Activated CD4-positive, alpha-beta T cell treated with anti-CD3 and anti-CD28 coated beads for 1 hour (primary cell): ENCODE measurements at places on chromosomes 16 and 17.

DNA sequence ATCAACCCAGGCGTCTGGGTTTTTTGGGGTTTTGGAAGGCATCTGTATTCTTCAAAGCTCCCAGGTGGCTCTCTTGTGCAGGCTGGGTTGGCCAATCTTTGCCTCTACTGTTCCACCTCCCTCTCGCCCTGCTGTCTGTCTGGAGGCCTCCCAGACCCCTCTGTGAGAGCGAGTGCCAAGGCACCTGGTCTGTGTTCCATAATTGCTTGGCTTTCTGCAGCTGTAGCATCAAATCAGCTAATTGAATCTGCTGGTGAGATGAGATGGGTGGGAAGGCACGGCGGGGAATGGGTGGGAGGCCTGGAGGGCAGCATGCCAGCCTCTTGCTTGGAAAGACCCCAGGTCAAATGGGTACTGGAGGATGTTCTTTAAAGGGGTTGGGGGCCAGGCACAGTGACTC is 52.5 kb upstream of the CLEC19A start:
- DNase-seq, result no peak

- DNase-seq, result peak; percentile 50
Observed at GRCh38 chr17:43021741-43022512, at the start of gene VAT1. Gene VAT1, minus strand, starts transcription at chr17:43022385. Its CDS starts 63 bp downstream, at chr17:43022322.

DNA sequence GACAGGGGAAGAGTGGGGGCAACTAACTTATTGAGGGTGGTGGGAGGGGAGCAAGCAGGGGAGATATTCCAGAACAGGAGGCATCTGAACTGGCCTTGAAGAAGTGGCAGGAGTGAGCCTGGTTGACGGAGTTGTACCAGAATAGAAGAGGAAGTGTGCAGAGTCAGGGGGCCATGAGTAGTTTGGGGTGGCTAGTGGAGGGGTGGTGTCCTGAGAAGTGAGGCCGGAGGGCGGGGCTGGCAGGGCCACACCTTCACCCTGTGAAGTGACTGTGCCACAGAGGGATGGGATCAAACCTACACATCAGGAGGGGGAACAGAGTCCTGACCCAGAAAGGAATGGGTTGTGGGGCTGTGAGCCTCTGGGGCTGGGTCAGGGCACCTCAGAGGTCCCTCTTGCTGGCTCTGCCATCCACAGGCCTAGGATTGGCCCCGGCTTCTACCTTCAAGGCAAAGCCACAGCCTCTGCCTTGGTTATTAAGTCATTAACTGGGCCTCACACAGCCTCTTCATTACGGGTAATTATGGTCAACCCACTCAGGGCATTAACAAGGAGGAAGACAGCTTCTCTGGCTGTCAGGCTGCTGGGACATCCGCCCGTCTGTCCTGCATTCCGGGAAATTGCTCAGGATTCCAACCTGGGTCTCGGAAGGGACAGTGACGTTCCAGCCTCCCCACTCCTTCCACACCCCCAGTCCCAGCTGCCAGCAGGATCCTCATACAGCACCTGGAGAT is 12.7 kb downstream of the SPNS2 start:
- no peak for DNase-seq

GRCh38 chr16:12590409-12590808 is 213.3 kb downstream of the CPPED1 start:
- no peak for DNase-seq

DNA sequence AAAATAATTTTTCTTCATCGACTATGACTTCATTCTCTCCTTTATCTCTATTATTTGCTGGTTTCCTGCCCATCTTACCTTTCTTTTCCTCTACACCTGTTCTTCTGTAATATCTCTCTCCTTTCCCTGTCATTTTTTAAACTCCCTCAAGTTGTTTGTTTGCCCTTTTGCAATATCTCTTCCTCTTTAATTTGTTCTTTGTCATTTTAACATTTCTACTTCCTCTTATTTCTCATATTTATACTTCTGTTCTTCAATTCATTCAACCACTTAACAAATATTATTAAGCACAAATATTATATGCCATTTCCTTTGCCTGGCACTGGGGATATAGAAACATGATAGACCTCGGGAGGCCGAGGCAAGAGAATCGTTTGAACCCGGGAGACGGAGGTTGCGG is 22.6 kb downstream of the MAP3K3 start:
- DNase-seq, result no peak

- DNase-seq, result no peak
Observed at GRCh38 chr17:42759982-42760651, 910 bp upstream of the RAMP2 start.

DNA sequence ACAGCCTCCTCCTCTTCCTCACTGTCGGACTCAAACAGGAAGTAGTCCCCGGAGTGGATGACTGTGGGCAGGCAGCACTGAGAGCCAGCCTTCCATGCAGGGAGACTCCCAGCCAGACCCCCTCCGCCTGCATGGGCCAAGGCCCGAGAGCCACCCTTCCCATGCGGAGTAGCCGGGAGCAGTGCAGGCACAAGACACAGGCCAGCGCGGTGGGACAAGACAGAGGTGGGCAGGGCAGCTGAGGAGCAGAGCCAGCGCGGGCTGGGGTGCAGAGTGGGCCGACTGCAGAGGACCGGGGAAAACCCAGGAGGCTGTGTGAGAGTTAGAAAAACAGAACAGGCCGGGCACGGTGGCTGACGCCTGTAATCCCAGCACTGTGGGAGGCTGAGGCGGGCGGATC is 17.6 kb downstream of the CTU2 start:
- DNase-seq, result no peak

DNA sequence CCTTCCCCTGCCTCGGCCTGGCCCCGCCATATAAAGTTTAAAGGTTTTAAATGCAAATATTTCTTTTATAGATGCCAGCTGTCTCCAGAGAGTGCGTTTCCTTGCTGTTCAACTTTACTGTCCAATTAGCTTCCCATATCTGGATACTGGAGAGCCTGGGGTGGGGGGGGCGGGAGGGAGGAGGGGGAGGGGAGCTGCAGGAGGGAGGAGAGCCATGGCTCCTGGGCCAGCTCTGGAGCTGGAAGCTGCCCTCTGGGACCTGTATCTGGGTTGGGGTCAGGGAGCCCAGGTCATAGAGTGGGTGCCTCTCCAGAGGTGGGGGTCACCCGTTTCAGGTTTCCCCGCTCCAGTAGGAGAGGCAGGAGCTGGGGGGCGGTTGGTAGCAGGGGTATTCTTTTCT is 6.2 kb upstream of the GSE1 start:
- no peak for DNase-seq

DNA sequence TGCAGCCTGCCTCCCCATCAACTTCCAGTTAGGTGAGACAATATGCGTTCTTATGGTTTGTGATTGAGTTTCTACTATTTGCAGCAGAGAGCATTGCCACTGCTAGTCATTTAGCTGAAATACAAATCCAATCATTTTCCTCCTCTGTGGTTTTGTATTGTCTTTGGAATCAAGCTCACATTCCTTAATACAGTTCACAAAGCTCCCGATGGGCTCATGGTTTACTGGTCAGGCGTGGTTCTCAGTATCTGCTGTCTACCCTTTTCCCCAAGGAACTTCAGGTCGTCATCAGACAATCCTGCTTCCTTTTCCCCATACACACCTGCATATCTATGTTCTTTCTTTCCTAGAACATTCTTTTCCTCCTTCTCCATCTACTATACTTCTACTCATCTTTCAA is 69.6 kb upstream of the GAS7 start:
- DNase-seq, result no peak

DNA sequence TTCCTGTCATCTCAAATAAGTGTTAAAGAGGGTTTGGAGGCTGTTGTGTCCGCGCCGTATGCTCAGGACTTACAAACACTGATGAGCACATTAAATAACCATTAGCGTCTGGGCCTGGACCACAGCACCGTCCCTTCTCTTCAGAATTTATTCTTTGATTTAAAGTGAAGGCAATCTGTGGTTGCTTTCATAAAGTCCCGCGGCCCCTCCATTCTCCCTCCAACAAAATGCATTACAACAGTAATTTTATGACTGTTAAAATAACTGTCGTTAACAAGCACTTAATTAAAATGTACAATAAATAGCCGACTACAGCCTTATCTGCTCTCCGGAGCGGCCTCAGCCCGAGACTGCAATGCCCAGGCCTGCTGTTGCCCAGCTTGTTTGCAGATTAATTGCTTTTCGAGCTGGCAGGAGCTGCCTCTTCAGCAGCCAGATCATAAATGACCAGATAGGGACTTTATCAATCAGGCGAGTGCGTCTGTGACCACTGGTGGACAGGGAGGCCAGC is 30.6 kb upstream of the IRX3 start:
- no peak for DNase-seq

DNA sequence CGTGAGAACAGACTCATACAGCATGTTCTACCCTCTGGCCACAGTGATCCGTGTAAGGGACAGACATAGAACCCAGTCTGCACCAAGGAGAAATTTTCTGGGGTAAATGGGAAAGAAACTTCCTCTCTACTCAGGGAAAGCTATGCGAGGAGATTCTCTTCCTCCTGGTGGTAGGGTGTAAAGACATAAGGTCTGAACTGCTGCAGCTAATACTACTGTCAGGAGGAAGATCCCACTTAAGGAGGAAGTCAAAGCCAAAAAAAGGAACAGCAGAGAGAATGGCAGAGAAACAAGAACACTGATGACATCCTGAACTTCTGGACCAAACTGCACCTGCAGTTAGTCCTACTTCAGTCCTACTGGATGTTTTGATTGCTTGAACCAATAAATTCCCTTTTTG is 7.1 kb upstream of the TM4SF5 start:
- DNase-seq, result no peak

DNA sequence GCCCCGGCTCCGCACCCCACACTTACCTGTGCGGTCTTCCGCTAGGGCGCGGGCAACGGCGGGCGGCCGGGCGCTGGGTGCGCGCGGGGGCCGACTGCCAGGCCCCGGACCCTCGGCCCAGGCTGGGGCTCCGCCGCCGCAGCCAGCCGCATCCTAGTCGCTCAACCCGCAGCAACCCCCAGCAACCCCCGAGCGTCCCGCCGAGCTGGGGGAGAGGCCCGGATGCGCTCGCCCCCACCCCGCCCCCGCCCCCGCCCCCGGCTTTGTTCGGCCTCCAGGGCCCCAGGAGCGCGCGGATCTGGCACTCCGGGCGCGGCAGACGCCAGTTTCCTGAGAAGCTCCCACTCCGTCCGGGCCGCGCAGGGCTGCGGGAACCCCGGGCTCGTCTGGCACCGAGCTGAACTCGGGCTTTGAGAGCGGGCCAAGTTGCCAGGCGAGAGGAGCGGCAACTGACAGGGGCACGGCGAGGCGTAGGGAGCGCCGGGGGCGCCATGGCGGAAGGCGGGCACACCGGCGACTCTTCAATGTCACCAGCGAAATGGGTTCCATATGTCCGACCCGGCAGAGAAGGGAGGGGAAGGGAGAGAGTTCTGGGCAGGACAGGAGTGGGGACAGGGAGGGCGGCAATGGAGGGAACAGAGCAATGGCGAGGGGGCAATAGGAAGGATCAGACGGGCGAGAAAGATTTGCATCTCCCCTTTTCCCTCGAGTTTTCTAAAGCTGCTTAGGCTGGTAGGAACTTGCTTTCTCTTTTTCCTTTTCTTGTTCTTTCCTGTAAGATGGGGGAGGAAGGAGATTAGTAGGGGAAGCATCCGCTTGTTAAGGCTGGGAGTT is 13.7 kb downstream of the HOXB4 start:
- DNase-seq, result no peak

- no peak for DNase-seq
Observed at GRCh38 chr16:51116353-51116752, 34.7 kb downstream of the SALL1 start.

GRCh38 chr16:84785843-84786581 is 33.8 kb upstream of the CRISPLD2 start:
- no peak for DNase-seq

- no peak for DNase-seq
Observed at GRCh38 chr17:81656835-81657234, 493 bp upstream of the PDE6G start.

- DNase-seq, result no peak
Observed at GRCh38 chr16:65154321-65154720, 32.5 kb upstream of the CDH11 start.

GRCh38 chr17:17347234-17347955 is 44.2 kb downstream of the NT5M start:
- no peak for DNase-seq

DNA sequence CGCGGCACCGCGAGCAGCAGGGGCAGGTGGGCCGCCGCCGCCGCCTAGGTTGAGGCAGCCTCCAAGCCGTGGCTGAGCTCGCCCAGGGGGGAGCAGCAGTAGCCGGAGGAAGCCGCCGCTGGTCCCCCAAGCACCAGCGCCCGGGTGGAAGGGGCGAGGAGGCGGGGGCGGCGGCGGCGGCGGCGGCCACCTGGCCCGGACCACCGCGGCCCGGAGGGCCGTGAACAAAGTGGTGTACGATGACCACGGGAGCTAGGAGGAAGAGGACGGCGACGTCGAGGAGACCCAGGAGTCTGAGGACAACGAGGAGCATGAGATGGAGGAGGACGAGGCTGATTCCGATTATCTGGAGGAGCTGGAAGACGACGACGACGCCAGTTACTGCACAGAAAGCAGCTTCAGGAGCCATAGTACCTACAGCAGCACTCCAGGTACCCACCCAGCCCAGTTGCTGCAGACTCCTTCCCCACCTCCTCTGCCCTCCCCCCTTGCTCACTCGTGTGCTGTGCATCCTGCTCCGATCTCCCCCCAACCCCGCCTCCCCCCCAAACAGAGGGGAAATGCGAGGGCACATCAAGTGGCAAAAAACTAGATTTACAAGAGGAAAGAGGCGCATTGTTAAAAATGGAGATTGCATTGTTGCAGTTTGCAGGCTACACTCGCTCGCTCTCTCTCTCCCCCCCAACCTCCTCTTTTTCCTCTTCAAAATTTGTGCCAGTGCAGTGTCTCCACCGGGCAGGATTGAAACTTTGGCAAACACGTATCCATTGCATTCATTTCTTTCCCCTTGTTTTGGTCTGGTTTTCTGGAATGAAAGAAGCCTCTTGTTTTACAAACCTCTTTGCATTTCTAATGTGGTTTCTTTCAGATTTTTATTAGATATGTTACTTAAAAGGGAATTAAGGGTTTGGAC is 41.8 kb upstream of the AMZ2 start:
- DNase-seq, result no peak

DNA sequence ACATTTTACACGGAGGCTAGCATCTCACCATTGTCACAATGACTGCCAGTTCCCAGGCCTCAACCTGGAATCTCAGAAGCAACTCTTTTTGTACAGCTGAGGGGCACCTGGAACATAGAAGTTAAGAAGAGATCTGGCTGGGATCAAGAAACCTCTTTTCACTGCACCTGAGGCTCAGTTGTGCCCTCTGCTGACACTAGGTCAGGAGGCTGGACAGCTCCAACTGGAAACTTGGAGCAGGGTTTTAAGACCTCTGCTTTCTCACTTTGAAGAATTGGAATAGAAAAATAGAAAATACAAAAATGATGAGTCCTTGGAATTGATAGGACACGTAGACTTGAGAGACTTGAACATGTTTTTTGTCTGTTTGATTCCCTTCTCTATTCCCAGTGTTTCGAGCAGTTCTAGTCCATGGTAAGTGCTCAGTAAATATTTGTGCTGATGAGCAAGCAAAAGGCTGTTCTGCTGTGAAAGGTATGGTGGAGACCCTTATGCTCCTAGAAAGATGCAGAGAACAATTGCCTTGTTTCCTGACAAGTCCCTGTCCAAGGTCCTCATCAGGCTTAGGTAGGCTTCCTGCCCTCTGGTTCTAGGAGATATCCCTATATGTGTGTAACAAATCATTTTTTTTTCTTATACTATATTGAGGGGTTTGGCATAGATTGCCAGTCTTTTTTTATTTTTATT is 13.6 kb upstream of the PPM1D start:
- DNase-seq, result no peak
